HAP-1 (cell line): ENCODE measurements at places on chromosomes 3 and 15.

- peak; percentile 39 for DNase-seq
These were observed 18.1 kb downstream of the CSPG4 start for GRCh38 chr15:75694241-75695182.

- no peak for DNase-seq
These were observed 2.3 kb upstream of the P2RY13 start for GRCh38 chr3:151331696-151332095.

DNA sequence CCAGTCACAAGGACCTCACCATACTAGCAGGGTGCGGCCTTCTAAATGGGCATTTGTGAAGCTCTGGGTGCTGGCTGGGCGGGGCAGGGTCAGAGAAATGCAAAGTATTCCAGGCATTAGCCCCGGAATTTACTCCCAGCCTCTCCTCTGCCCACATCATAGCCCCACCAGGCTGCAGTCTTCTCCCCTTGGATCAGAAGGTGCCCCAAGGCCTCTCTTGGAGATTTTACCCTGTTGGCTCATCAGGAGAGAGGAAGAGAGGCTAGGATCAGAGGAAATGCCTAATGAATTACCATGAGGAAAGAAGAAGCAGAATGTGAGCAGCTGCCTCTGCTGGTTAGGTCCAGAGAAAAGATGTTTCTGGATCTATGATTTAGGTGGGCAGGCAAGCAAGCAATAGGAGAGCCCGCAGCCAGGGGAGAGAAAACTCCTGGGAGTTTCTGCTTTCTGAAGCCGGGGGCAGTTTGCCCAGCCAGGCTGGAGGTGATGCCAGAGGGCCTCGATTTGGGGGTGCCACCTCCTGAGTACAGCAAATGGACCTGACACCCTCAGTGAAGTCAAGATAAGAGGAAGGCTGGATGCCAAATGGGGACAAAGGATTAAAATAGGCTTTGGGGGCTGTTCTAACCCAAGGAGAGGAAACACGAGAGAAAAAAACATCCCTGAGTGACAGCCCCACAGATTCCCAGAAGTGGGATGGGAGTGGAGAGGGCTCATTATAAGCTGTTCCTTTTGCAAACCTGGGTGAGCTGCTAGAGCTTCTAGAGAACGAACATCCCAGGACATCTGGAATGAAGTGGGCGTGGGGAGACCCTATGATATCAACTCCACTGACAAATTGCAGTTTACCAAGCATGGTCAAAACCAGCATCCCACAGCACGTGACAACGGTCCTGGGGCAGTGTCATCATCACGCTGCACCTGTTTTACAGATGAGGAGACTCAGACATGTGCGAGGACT is 65.4 kb downstream of the BDH1 start:
- DNase-seq: peak; percentile 25

DNA sequence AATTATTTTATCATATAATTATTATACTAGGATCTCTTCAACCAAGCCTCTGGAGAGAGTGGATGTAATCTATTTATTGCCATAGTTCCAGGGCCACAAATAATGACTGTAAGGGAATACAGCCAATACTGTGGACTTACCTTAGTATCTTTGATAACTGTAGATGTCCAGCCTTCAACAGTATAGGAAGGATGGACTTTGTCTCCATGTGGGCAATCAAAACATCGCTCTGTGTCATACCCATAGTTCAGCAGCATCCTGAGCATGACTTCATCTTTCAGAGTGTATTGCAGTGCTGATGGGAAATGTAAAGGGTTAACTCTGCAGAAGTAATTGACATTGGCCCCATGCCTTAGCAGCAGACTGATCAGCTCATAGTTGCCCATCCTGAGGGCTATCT is 14.2 kb downstream of the ASB14 start:
- no peak for DNase-seq

DNA sequence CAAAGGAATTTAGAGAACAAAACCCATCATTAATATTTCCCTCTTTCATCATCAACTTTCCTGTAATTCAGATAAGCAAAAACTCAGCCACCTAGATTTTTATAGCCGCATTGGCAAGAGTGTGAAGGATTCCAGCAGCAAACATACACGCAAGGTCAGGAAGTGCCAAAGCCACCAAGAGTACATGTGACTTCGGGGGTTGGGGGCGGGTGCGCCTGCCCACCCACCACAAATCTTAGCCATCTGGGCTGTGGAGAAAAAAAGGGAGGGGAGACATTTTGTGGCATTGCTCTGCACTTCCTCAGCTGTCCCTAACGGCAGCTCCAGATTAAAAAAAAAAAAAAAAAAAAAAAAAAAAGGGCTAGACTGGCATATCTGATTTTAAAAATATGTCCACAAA is 148.4 kb downstream of the TNIK start:
- DNase-seq: no peak

DNA sequence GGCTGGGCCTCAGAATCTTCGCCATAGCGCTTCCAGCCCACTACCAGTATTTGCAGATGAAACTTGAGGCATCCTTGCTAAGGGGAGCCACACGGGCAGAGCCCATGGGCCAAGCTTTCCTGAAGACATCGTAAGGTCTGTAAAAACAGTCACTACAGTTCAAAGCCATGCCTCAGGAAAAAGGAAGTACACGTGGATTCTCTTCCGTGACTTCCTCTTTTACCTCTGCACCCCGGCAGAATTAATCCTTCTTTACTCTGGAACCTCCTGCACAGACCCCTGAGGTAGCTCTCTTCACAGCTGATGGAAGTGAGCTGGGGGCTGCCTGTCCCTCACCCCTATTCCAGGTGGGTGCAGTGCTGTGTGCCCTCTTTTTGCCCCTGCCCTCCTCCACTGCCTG is 129.2 kb downstream of the CHDH start:
- DNase-seq: no peak

GRCh38 chr3:127457094-127457475 is 133.4 kb downstream of the TPRA1 start:
- DNase-seq: no peak

GRCh38 chr3:157477441-157477840 is 25.8 kb downstream of the VEPH1 start:
- DNase-seq: no peak

DNA sequence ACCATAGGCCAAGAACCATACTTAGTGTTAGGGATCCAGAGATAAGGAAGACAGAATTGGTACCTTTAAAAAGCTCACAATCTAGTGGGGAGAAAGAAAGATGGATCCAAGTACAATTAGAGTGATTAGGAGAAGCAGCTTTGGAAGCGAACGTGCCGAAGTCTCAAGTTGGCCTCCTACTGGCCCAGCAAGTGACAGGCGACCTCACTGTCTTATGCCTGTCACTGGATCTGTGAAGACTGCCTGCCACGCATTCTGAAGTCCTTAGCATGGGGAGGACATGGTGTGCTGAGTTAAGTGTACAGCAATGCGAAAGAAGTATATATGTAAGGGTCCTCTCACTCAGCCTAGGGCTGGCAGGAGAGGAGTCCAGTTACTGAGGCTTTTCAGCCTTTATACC is 141.0 kb downstream of the GABRB3 start:
- DNase-seq: no peak

DNA sequence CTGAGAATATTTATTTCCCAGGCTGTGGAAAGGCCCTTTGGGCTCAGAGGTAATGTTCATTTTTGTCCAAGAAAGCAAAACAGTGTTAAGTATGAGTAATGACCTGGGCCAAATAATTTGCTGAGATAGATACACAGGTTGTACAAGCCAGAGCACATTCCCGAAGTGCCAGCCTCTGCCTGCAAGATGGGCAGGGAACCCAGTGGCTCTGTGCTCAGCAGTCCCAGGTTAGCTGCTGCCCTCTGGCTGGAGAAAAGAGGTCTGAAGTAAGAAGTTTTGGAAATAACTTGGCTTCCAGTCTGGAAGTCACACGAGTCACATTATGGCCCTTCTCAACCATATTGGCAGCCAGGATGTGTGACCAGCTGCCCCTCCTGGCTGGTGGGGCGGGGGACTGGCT is 20.2 kb downstream of the MYZAP start:
- peak; percentile 22 for DNase-seq

- DNase-seq: no peak
These were observed 57.0 kb downstream of the BSN start for GRCh38 chr3:49611291-49611690.

GRCh38 chr3:105352976-105353375 is 13.7 kb upstream of the ALCAM start:
- no peak for DNase-seq

- no peak for DNase-seq
These were observed 382.1 kb downstream of the GAP43 start for GRCh38 chr3:116005404-116005803.

DNA sequence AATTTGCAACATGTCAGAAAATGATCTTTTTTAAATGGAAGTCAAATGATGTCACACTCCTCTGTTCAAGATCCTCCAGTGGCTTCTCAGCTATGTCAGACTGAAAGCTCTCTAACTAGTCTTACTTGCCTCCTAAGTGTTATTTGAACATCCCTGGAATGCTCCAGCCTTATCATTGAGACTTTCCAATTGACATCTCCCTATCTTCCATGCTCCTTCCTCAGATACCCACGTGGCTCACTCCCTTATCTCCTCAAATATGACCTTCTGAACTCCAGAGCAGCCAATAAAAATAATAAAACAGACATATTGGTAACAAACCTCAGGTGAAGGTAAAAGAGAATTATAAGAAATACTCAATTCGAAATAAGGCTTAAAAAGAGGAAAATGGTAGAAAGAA is 25.5 kb upstream of the AADAC start:
- no peak for DNase-seq

GRCh38 chr3:194185221-194185620 is 49.3 kb downstream of the HES1 start:
- DNase-seq: no peak

GRCh38 chr15:79171320-79172031 is 80.9 kb upstream of the RASGRF1 start:
- no peak for DNase-seq

- DNase-seq: no peak
These were observed 90.3 kb upstream of the SUCLG2 start for GRCh38 chr3:67744699-67745098.

DNA sequence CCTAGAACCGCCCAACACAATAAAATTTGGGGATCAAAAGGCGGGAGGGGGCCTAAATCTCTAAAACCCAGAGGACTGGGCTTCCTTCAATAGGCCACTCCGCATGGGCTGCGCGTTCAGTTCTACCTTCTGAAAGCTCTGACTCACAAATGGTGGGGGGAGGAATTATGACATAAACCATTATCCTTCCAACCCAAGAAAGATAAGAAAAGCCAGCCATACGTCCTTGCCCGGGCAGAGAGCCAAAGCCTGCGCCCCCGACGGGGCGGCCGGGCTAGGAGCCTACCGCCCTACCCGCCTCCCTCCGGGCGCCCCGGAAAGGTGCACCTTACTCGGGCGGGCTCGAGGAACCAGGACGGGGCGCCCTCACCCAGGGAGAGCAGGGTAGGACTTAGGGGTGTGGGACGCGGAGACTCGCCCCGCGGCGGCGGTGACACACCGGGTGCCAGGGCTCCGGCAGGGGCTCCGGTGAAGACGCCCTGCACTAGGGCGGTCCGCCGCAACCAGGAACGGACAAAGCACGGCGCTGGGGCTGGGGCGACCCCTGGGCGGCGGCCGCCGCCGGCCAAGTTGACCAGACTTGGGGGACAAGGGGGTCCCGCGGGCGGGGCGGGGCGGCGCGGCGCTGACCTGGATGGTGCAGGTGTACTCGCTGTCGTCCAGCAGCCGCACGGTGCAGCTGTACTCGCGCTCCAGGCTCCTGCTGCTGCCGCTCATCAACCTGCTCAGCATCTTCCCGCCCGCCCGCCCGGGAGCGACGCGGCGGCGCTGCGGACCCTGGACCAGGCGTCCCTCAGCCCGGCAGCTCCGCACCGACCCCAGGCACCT is 534 bp downstream of the FRMD5 start:
- DNase-seq: no peak

DNA sequence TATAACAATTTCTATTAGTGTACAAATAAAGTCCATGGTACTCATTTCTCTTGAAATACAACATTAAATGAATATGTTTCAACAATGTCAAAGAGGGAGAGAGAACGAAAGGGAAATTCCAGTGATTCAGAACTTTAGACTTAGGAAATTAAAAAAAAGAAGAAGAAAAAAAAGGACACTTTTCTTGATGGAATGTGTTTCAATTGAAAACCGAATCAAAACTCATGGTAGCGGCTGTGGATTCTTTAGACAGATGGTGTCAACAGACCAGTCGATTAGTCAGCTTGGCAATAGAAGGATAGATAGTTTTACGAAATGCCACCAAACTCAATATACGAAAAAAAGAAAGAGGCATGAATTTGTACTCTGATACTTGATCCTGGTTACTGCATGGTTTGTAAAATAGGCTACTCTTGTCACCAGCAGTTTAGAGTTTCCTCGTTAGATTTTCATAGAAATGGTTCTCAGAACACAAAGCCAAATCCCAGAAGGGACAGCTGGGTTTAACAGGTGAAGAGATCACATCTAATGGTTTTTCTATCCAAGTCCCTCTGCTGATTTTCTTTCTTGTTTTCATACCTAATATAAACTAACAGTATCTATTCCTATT is 793.5 kb downstream of the ROBO1 start:
- DNase-seq: no peak

GRCh38 chr3:4512895-4513616 is 19.9 kb downstream of the ITPR1 start:
- no peak for DNase-seq

- DNase-seq: no peak
These were observed 49.8 kb downstream of the RUBCN start for GRCh38 chr3:197686899-197687298.

GRCh38 chr3:53224026-53224425 is 31.8 kb downstream of the TKT start:
- DNase-seq: no peak
